ENCODE measurements at places on chromosomes 3 and 15.

GRCh38 chr3:159897331-159898075 lies 91.1 kb upstream of the IL12A start:
- DNase-seq: no peak

- no peak for DNase-seq
Observed at GRCh38 chr3:112407214-112407887, 74.4 kb downstream of the CD200 start.

DNA sequence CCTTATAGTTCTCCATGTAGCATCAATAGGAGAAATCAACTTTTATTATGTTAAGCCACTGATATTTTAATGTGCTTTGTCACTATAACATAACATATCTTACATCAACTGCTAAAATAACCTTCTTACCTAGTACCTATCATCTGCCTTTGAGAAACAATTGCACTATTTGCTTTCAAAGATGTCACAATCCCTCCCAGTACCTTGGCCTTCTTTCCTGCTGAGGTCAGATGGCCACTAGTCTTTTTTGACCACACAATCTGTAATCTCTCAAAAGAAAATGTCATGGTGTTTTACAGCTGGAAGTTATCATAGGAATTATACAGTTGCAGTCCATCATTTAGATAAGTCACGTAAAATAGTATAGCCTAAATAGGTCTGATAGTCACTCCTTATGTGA lies 247.5 kb upstream of the SLITRK3 start:
- no peak for DNase-seq

DNA sequence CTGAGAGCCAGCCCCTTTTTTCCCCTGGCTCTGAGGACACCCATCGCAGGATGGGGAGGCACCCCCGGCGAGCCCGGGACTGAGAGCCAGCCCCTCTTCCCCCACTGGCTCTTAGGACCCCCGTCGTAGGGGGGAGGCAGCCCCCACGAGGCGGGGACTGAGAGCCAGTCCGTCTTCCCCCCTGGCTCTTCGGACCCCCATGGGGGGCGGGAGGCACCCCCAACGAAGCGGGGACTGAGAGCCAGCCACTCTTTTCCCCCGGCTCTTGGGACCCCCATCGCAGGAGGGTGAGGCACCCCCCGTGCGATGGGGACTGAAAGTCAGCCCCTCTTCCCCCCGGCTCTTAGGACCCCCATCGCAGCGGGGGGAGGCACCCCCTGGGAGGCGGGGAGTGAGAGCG lies 36.8 kb upstream of the SSUH2 start:
- no peak for DNase-seq

DNA sequence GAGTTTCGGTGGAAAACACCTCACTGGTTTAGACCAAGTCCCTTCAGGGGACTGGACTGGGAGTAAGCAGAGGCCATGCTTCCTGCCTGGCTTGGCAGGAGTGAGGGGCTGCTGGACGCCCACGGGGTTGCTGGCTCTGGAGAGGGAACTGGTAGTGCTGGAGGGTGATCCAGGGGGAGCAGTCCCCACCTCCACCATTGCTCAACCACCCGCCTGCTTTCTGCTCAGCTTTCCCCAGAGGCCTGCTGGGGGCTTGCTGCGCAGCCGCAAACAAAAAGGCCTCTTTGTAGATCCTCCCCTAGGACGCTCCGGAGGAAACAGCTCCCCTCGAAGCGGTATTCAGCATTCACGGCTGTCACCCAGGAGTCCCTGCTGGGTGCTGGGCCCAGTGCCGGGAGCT lies 33.5 kb downstream of the EBLN2 start:
- no peak for DNase-seq

- DNase-seq: no peak
Observed at GRCh38 chr3:58198804-58199203, 12.0 kb downstream of the DNASE1L3 start.

DNA sequence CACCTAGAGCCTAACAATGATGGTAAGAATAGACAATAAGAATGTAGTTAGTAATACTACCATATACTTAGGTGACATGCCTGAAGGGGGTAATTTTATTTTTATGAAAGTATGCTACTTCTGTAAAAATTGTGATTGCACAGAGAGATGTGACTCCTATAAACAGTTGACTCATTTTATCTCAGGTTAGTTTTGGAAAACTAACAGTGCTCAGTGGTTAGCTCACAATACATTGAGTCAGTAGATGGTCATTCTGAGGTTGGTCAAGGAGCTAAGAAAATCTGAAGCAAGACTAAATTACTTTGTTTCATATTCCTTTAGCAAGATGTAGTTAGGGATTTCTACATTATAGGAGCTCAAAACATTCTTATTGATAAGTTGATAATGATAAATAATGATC lies 271.0 kb downstream of the EDEM1 start:
- no peak for DNase-seq

DNA sequence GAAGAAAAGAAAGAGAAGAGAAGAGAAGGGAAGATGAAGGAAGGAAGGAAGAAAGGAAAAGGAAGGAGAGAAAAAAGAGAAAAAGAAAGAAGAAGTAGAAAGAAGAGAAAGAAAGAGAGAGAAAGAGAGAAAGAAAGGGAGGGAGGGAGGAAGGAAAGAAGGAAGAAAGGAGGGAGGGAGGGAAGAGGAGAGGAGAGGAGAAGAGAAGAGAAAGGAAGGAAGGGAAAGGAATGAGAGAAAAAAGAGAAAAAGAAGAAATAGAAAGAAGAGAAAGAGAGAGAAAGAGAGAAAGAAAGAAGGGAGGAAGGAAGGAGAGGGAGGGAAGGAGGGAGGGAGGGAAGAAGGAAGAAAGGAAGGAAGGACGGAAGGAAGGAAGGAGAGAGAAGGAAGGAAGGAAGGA lies 217.9 kb upstream of the POU1F1 start:
- no peak for DNase-seq

DNA sequence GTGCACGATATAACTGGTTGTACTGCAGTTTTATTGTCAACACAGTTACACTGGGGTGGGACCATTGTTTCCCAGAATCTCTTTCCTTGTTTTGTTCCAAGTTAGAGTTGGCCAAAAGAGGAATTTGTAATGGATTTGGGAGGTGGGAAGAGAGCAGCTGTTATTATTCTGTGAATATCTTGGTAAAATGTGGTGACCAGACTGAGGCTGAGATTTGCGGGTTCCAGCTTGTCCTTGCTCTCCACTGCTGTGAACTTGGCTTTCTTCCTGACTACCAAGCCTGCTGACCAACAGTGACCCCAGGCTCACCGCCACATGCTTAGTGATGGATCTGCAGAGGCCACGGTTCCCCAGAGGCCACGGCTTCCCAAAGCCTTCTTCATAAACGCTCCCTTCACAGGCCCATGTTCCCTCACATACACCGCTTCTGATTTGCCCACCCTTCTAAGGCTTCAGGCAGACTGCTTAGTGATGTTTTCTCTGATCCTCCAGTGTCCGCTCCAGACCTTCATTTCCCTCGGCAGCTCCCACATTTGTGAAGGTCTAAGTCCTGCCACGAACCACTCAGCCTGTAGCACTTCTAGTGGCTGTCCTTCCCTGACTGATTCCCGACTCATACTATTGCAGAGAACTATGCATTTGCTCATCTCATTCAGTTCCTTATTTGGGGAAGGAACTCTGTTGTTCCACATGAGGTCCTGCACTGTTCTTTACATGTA lies 525.5 kb upstream of the RGMA start:
- peak; percentile 6 for DNase-seq

- DNase-seq: peak; percentile 64
Observed at GRCh38 chr3:42052484-42053351, 38.4 kb upstream of the TRAK1 start.

DNA sequence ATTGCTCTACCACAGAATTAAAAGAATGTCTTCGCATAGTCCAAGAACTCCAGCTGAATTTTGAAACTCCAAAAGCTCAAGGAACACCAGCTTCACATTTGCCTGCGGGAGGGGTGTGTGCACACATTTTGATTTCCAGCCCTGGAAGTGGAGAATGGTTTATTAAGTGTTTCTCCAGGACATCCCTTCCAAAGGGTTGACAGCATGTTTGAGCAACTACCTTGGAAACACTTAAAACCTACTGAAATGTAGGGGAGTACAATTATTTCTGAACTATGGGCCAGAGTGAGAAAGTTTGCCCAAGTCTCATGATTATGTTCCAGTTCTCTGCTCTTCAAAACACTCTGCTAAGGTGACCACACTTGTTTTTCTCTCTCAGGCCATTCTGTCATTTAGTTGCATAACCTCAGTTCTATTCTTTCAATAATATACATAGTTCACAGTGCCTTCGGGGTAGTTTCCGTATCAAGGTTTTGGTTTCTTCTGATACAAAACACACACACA lies 7.9 kb downstream of the ACP3 start:
- DNase-seq: no peak

- no peak for DNase-seq
Observed at GRCh38 chr3:148879256-148879655, 14.2 kb downstream of the CPA3 start.

DNA sequence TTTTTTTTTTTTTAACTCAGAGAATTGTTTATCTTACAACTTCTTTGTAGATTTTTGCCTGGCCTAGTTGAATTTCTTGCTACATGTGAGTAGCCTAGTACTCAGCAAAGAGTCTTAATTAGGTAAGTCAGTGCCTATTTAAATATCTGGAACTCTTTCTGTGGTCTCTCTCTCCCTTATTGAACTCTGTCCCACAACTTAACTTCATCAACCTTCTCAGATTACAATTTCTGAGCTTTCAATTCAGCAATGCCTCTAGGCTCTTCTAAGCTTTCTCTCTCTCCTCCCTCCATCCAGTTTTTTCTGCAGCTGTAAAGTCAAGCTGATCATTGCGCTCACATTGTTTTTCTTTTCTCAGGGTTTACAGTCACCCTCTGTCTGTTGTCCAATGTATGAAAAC lies 517.6 kb upstream of the ROBO1 start:
- DNase-seq: no peak

GRCh38 chr3:24523988-24524727 lies 29.5 kb upstream of the THRB start:
- DNase-seq: no peak

DNA sequence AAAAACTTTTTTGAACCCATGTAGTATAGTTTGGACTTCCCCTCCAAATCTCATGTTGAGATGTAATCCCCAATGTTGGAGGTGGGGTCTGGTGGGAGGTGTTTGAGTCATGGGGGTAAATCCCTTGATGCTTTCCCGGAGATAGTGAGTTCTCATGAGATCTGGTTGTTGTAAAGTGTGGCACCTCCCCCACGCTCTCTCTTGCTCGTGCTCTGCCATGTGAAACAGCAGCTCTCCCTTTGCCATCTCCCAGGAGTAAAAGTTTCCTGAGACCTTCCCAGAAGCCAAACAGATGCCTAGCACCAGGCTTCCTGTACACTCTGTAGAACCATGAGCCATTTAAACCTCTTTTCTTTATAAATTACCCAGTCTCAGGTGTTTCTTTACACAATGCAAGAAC lies 16.0 kb upstream of the RNU6-1 start:
- DNase-seq: no peak

DNA sequence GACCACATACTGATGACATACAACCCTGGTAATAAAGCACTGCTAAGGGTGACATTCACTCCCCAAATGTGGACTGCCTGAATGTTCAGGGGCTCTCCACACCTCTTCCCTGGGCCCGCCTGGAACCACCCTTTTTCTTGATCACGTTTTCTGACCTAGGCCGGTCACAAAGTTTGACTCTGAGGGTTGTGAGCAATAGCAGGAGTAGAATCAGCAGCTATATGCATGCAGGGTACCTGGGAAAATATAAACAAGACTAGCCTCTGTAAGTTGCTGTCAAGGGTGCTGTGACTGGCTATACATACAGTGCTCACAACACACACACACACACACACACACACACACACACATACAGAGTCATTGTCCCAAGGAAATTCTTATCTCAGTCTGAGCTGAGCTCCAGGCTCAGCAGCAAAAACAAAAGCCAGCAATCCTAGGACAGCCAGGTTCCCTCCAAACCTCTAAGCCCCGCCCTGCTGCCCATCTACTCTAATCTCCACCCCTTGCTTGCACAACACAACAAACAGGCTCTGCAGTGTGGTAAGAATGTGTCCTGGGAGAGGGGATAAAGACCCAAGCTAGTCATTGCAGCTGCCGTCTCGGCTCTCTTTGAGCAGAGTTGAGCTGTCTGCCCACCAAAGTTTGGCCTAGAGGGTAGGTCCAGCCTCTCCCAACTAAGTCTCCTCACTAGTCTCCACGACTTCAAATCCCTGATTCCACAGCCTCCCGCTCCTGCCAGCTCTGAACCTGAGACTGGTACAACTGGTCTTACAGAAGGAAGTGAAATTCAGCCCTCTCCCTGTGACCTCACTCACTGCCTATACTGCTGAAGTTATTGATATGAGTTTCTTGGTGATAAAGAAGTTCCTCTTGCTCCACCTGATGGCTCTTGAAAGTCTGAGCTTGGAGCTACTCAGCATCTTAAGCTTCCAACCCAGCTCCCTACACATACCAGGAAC lies 2.2 kb downstream of the BMF start:
- no peak for DNase-seq

DNA sequence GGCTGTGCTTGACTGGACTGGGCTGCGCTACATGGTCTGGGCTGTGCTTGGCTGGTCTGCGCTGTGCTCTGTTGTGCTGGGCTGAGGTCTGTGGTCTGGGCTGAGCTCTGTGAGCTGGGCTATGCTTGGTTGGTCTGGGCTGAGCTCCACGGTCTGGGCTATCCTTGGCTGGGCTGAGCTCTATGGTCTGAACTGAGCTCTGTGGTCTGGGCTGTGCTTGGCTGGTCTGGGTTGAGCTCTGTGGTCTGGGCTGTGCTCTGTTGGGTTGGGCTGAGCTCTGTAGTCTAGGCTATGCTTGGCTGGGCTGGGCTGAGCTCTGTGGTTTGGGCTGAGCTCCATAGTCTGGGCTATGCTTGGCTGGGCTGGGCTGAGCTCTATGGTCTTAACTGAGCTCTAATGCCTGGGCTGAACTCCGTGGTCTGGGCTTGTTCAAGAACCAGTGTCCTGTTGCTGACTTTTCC lies 92.0 kb downstream of the PLXNA1 start:
- peak; percentile 81 for DNase-seq

DNA sequence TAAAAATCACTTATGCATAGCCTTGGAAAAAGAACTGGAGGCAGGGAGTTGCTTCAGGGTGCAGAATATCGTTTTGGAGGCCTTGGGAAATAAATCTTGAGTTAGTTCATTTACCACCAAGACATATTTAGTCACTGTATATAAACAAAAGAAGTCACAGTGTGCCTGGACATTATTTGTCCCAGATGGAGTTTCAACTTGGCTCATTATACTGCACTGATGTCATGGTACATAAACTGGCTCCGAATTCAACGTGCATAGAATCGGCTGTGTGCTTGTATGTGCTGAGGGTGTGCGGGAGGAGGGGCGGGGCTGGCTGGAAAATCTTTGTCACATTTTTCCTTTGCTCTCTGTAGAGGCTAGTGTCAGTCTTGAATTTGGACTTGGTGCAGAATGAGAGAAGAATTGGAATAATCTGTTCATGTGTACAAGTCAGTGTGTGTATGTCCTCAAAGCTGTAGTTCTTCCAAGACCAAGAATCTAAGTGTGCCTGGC lies 86.6 kb downstream of the FNDC3B start:
- DNase-seq: peak; percentile 88

- no peak for DNase-seq
Observed at GRCh38 chr3:108091498-108092250, 843 bp upstream of the CD47 start.

- no peak for DNase-seq
Observed at GRCh38 chr15:73319460-73320245, 49.1 kb downstream of the HCN4 start.

GRCh38 chr15:67750371-67750770 lies 74.9 kb upstream of the SKOR1 start:
- no peak for DNase-seq
